Gastroesophageal sphincter (tissue), 4 donors: ENCODE measurements at places on chromosomes 13 and 19. TPM values are rescaled to one million over a fixed set of nuclear protein-coding genes. Genes with fewer than 3 reads are reported as not detected.

IZUMO2 gene
- not detected for total RNA-seq

UBE2L5 gene
- total RNA-seq: 0.31 TPM

- ATAC-seq: no peak
Measured at GRCh38 chr13:97849305-97849704, 104.2 kb upstream of the IPO5 start.

ARHGAP45 gene
- 16.8 TPM for total RNA-seq

GRCh38 chr13:96960379-96960778 is 33.9 kb downstream of the OXGR1 start:
- no peak for ATAC-seq

CCDC9 gene
- 36.9 TPM for total RNA-seq

DNA sequence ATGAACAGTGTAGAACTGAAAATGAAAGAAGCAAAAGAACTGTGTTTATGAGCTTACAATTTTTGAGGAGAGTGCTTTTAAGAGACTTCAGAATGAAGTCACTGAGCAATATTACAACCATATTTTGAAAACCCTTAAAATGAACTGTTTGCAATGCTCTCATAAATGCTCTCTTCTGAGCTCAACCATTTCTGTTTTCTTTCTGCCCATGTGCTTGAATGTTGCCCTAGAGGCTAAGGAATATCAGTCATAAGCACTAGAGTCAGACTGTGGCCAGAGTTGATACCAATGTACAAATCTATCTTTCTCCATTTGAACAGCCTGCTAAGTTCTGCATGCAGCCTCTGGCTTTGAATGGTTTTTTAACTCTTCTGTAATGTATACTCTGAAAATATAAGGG is 1092.8 kb downstream of the PCDH9 start:
- ATAC-seq: no peak

GRCh38 chr19:28497137-28497536 is 715.8 kb downstream of the UQCRFS1 start:
- no peak for ATAC-seq
